ENCODE measurements at places on chromosomes 16 and 17. TPM values are rescaled to one million over a fixed set of nuclear protein-coding genes. Genes with fewer than 3 reads are reported as not detected.

- no peak for DNase-seq
- peaks cover 16% of the 10 kb centered on the region for H3K27me3 ChIP-seq
- no peaks in the 10 kb centered on the region for H3K4me1 ChIP-seq
- no peaks in the 10 kb centered on the region for H3K36me3 ChIP-seq
These were observed 34.0 kb upstream of the ADAMTS18 start for GRCh38 chr16:77468831-77469230.

Gene FAM83G
- total RNA-seq, result 2.6 TPM

Gene TNFSF12
- 69.3 TPM for total RNA-seq

Gene CCL22
- 12.9 TPM for total RNA-seq

DNA sequence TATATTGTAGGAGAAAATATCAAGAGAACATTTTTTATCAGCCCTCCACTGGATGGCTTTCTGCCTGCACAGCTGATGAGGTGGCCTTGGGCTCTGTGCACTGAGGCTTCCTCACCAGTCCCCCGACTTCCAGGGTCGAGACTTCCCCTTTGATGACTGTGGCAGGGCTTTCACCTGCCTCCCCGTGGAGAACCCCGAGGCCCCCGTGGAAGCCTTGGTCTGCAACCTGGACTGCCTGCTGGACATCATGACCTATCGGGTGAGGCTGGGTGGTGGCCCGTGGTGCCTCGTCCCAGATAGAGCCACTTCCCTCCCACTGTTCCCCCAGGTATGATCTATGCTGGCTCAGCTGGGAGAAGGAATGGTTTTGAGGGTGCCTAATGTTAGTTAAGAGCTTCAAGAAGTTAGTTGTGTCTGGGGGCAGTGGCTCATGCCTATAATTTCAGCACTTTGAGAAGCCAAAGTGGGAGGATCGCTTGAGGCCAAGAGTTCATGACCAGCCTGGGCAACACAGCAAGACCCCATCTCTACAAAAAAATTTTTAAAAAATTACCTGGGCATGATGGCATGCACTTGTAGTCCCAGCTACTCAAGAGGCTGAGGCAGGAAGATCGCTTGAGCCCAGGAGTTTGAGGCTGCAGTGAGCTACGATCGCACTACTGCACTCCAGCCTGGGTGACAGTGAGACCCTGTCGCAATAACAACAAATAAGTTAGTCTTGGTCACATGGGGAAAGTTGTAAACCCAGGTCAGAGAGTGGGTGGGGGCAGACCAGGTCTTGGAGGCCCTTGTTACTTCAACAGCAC lies 11.8 kb downstream of the FCSK start:
- peaks cover 6% of the 10 kb centered on the region for H3K4me1 ChIP-seq
- H3K4me3 ChIP-seq, result no peak overlapping the region
- H3K27ac ChIP-seq, result no peak overlapping the region
- no peak for DNase-seq
